ENCODE measurements at places on chromosomes 5 and 9. TPM values are rescaled to one million over a fixed set of nuclear protein-coding genes. Genes with fewer than 3 reads are reported as not detected.

The GOLPH3 gene
- 90.4 TPM for total RNA-seq

The CDH6 gene
- total RNA-seq = 0.58 TPM

The ADAMTS13 gene
- total RNA-seq = 1.4 TPM

GRCh38 chr5:53488195-53488722 lies 7.8 kb downstream of the FST start:
- no peak for DNase-seq

- DNase-seq = no peak
Observed at GRCh38 chr5:39759701-39760100, 334.9 kb upstream of the DAB2 start.

The LHX3 gene
- not detected for total RNA-seq

The BTNL3 gene
- total RNA-seq = not detected

The OBP2B gene
- total RNA-seq = not detected
